ENCODE measurements at places on chromosomes 2 and 18.

DNA sequence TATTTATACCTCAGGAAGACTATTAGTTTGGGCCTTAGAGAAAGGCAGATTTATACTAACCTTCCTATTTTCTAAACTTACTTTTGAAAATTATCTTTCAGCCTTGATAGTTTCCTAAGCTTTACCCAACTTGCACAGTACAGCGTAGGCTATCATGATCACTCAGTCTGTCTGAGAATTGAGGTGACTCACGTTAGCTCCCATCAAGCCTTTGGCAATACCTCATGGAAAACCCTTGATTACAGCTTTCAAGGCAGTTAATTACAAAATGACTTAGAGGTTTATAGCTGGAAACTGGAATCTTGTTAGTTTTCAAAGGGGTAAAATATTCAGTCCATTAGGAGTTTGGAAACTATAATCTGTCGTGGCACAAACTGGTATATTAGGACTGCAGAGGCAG is 26.4 kb upstream of the ARMC9 start:
- DNase-seq, result no peak

- DNase-seq, result no peak
Measured at GRCh38 chr2:134447669-134448068, 193.8 kb downstream of the MGAT5 start.

DNA sequence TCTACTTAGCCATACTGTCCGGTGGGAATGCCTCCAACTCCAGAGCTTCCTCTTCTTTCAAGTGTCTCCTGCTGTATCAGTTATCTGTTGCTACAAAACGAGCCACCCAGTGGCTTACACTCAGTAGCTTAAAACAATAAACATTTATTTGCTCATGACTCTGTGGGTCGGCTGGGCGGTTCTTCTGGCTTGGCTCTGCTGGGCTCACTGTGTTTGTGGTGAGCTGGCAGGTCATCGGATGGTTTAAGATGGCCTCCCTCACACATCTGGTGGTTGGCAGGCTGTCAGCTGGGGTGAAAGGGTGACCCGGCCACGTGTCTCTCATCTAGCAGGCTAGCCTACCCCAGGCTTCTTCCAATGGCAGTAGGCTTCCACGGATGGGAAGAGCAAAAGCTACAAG is 122.4 kb upstream of the SLC1A4 start:
- DNase-seq, result no peak

DNA sequence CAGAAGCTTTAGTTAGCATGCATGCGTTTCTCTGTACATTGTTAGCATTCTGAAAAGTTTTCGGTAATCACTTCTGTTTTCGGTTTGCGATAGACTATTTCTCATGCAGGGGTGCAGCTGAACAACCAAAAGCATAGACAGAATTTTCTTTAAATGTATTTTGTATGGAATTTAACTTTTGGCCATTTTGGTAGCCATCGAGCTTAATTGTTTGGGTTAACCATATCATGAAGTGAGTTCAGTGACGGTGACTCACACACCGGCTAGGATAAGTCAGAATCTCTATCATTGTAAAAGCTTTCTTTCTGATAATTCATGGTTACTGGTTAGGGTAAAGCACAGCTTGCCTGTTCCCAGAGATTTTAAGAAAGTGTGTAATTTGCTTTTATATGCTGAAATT is 107.2 kb downstream of the CD226 start:
- DNase-seq, result no peak

DNA sequence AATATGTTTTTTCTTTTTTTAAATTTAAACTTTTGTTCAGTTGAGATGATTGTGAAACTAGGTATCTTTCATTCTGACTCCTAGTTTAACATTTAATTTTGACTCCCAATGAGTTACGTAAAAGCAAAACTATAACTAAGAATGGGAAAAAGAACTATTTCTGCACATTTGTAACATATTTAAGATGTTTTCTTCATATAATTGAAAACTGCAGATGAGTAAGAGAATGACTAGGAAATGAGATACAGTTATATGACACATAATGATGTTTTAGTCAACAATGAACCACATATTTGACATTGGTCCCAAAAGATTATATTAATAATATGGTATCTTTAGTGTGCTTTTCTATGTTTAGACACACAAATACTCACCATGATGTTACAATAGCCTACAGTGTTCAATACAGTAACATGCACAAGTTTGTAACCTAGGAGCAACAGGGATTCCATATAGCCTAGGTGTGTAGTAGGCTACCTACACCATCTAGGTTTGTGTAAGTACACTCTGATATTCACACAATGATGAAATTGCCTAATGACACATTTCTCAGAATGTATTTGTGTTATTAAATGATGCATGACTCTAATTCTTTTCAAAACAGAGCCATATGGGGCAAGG is 12.6 kb downstream of the ERMN start:
- no peak for DNase-seq

DNA sequence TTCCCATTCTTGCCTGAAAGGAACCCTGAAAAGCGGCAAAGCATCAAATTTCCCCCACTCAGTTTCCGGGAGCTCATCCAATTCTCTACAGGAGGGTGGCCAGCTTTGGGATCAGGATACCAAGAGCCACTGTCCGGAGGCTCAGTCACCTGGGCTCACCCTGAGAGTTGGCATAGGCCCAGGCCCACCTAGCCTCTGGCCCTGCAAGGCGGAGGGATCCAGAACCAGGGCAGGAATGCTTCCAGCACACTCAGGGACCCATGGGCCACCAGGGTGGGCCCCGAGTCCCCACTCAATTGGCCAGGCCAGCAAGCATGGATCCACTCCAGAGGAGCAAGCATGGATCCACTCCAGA is 432.9 kb upstream of the MYT1L start:
- DNase-seq, result no peak

GRCh38 chr2:109398366-109399015 is 215.3 kb downstream of the SEPTIN10 start:
- DNase-seq, result no peak

GRCh38 chr2:144421606-144422510 is 98.1 kb downstream of the ZEB2 start:
- DNase-seq, result no peak

DNA sequence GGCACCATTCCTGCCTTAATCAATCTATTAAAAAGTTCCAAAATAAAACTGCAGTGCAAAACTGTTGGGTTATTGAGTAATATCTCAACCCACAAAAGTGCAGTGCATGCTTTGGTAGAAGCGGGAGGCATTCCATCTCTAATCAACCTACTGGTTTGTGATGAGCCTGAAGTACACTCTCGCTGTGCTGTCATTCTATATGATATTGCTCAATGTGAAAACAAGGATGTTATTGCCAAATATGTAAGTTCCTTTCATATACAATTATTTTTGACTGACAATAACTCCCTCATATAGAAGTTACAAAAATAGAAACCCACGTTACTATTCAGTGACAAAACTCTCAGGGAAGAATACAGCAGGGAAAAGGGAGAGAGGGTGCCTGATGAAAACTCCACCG is 43.0 kb downstream of the OSGEPL1 start:
- no peak for DNase-seq

GRCh38 chr18:13051950-13052349 is 60.8 kb downstream of the CEP192 start:
- no peak for DNase-seq

- DNase-seq, result no peak
Measured at GRCh38 chr2:98532756-98533155, 75.6 kb downstream of the COA5 start.

GRCh38 chr2:109105113-109105512 is 23.9 kb upstream of the SH3RF3 start:
- DNase-seq, result no peak

- DNase-seq, result no peak
Measured at GRCh38 chr2:169095621-169096105, 26.3 kb downstream of the DHRS9 start.

- no peak for DNase-seq
Measured at GRCh38 chr2:3173031-3173430, 204.6 kb downstream of the EIPR1 start.

- DNase-seq, result no peak
Measured at GRCh38 chr2:88871336-88871735, 179.9 kb downstream of the RPIA start.

DNA sequence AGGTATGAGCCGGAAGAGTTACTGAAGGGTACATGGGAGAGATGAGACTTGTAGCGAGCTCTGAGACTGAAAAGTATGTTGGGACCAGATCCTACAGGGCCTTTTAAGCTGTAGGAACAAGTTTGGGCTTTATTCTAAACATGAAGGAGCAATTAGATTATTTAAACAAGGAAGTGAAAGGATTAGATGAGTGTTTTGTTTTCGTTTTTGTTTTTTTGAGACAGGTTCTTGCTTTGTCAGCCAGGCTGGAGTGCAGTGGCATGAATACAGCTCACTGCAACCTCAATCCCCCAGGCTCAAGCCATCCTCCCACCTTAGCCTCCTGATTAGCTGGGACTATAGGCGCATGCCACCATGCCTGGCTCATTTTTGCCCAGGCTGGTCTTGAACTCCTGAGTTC is 110.7 kb downstream of the C1D start:
- DNase-seq, result no peak

GRCh38 chr2:40653829-40654228 is 201.9 kb upstream of the SLC8A1 start:
- DNase-seq, result no peak

- DNase-seq, result no peak
Measured at GRCh38 chr2:42960002-42960841, 167.8 kb upstream of the HAAO start.

- DNase-seq, result no peak
Measured at GRCh38 chr2:228613133-228613850, 431.8 kb upstream of the SPHKAP start.

DNA sequence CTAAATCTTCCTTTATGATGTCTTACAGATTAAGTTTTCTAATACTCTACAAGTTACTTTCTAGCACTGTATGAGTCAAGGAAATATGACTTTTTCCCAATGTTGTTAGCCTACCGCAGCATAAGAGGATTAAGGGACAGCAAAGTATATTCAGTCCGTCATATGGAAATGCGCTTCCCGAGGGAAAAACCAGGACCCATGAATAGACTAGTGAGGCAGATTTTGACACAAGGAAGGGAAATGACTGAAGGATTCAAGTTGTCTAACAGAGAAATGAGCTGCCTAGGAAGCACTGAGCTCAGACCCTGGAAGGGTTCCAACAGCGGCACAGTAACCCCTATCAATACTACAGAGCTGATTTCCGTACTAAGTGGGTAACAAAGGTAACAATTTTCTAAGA is 12.0 kb downstream of the SEPTIN10 start:
- DNase-seq, result no peak

GRCh38 chr2:169933124-169933711 is 106.0 kb downstream of the UBR3 start:
- DNase-seq, result no peak

DNA sequence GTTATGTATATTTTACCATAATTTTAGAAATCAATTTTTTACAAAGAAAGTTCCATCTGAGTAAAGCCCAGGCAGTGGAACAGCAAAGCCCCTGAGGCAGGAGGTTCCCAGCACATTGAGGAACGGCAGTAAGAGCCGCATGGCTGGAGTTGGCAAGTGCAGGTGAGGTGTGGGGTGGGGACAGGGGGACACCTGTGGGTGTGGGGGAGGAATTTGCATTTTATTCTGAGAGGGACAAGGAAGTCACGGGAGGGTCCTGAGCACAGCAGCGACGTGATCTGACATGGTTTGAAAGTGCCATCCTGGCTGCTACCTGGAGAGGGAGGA is 16.1 kb upstream of the ADI1 start:
- no peak for DNase-seq

DNA sequence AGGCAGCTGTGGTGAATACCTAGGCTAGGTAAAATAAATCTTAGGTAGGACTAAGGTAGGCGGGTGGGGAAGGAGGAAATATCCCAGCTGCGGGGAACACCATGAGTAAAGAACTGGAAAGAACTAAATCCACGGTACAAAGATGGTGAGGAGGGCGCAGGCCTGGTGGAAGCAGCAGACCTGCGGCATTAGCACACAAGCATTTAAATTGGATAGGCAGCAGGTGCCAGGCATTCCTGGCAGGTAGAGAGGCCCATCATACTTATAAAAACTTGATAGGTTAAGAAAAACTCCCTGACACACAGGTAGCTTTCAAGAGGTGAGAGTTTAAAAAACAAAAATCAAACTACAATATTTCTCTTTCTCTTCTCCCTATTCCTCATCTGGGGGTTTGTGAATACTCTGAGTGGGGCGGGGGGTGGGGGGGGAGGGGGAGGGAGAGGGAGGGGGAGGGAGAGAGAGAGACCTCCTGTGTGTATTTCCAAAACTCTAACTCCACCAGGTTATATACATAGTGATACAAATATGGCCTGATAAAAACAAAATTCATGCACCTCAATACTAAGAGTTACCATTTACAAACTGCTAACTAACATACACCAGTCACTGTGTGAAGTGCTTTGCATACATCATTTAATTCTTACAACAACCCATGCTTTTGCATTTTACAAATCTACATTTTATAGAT is 13.5 kb downstream of the AAK1 start:
- DNase-seq, result no peak

- DNase-seq, result no peak
Measured at GRCh38 chr2:12417786-12418185, 298.9 kb upstream of the TRIB2 start.

DNA sequence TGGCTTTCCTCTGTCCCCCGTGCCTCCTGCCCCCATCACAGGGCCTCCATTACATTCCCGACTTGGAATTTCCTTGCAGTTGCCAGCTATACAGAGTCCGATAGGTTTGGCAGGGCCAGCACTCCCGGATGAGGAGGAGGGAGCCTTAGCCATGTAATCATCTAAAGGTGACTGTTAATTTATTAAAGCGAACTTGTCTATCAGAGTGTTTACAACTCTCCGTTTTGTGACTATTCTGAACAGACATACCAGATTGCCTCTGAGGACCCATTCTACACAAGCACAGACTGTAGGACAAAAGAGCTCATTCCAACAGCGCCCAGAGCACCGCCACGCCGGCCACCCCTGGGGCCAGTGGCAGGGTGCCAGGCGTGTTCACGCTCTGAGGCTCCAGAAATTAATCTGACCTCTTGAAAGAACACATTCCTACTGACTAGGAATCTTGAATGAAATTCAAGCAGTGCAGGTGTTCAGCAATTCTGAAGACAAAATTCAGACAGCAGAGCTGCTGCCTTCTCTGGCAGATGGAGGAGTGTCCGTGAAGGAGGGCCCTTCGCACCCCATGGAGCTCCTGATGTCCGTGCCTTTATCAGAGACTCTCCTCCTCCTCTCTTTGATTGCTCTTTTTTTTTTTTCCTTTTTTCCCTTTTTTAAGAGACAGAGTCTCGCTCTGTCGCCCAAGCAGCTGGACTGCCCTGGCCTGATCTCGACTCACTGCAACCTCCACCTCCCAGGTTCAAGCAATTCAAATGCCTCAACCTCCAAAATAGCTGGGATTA is 58.1 kb upstream of the RALBP1 start:
- no peak for DNase-seq

GRCh38 chr2:95305380-95306061 is 8.4 kb downstream of the KCNIP3 start:
- DNase-seq, result no peak

GRCh38 chr2:213834746-213835145 is 550.5 kb downstream of the SPAG16 start:
- DNase-seq, result no peak

DNA sequence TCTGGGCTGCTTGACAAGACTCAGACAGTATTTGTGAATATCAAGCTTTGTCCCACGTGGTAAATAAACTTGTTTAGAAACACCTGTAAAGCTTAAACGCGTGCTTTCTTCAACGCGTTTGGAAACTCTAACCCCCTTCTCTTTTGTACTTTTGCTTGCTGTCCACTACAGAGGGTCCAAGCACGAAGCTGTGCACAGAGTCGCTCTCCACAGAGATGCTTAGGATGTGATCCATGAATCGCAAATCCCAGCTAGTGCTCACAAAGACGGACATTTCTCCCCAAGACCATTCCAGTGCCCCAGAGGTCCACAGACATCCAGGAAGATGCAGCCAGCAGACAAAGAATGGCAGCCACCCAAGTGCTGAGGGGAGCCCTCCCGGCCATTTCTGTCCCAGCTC is at the start of gene GPR45:
Gene GPR45 (plus strand): TSS at position 301 of the 400 bp plus-strand sequence. CDS start 116 bp downstream, outside the sequence.
- DNase-seq, result no peak

GRCh38 chr2:146602383-146602782 is 1242.4 kb upstream of the ACVR2A start:
- DNase-seq, result no peak
